ENCODE measurements at places on chromosomes 7 and 10.
A peak's percentile ranks its signal among the peaks of the same experiment; 100 is the strongest.

GRCh38 chr7:11450281-11450680, 381.7 kb downstream of the THSD7A start:
- no peak overlapping the region for H3K27ac ChIP-seq
- no peaks in the 10 kb centered on the region for H3K36me3 ChIP-seq

GRCh38 chr7:92751902-92752901, 84.2 kb downstream of the CDK6 start:
- H3K4me3 ChIP-seq: no peak overlapping the region
- no peak for DNase-seq
- H3K27me3 ChIP-seq: no peaks in the 10 kb centered on the region
- H3K4me1 ChIP-seq: peaks cover 3% of the 10 kb centered on the region
- H3K36me3 ChIP-seq: no peaks in the 10 kb centered on the region

DNA sequence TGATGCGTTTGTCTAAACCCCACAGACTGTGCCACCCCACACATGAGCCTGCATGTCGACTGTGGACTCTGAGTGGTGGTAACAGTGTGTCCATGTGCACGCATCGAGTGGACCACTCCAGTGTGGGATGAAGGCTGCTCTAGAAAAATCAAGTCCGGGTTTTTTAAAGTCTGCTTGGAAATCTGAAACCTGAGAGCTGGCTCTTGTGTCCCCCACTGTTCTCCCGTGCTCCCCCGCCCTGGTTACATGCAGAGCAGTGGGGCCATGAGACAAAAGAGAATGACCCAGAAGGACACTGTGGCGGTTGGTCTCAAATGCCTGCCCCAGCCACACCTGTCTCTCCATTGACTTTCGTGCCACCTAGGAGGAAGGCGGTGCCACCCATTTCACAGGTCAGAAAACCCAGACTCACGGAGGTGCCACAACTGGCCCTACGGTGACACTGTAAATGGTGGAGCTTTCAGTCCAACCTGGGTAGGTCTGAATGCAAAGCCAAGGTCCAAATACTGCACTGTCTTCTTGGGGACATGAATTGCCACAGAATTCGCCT, 27.3 kb upstream of the PWWP2B start:
- H3K27ac ChIP-seq: no peak overlapping the region
- H3K4me1 ChIP-seq: no peaks in the 10 kb centered on the region
- no peaks in the 10 kb centered on the region for H3K36me3 ChIP-seq
- no peaks in the 10 kb centered on the region for H3K27me3 ChIP-seq
- no peak for DNase-seq
- H3K4me3 ChIP-seq: no peak overlapping the region

DNA sequence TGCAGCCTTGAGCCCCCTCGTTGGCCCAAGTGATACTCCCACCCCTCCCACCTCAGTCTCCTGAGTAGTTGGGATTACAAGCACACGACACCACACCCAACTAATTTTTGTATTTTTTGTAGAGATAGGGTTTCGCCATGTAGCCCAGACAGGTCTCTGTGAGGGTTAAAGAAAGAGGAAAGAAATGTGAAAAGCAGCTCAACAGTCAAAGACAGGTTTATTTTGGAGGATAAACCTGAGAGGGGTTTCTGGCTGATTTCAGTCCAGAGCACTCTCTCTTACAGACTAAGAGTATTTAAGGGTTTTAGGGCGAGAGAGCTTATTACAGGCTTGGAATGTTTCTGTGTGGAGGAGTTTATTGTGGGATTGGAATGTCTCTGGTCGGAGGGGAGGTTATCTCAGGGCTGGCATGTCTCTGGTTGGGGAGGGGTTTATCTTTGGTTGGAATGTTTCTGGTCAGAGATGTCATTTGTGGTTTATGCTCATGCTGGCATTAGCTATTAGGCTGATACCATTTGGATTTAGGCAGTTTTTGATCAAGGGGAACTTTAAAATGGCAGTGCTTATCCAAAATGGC, 26.1 kb upstream of the SNX10 start:
- no peak overlapping the region for H3K4me3 ChIP-seq
- no peaks in the 10 kb centered on the region for H3K4me1 ChIP-seq
- H3K36me3 ChIP-seq: no peaks in the 10 kb centered on the region
- no peaks in the 10 kb centered on the region for H3K27me3 ChIP-seq

DNA sequence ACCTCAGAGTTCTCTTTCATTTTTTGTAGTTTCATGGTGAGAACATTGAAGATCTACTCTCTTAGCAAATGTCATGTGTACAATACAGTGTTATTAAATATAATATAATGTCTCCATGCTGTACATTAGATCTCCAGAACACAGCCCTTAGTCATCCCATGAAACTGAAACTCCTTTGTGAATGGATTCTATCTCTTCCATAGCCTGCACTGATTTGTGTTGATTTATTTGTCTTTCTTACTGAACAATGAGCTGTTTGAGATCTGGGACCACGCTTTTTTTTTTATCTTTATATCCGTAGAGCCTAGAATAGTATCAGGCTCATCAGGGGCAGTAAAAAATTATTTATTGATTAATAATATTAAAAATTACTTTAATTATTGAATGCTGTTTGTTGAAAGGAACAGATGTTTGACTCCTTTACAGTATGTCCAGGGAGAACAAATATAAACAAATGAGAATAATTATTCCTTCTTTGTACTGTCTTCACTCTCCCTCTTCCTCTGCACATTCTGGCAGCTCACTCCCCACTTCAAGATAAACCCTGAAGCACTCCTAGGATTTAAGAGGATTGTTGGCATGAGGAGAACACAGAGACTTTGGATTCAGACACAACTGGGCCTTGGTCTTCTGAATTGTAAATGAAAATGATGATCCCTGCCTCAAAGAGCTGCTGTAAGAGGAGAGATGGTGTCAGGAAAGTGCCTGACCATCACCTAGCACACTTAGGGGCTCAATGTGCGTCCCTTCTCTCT, 81.6 kb upstream of the MSRB2 start:
- H3K4me3 ChIP-seq: no peak overlapping the region
- DNase-seq: no peak
- no peaks in the 10 kb centered on the region for H3K27me3 ChIP-seq
- H3K4me1 ChIP-seq: no peaks in the 10 kb centered on the region
- H3K27ac ChIP-seq: no peak overlapping the region
- H3K36me3 ChIP-seq: no peaks in the 10 kb centered on the region

DNA sequence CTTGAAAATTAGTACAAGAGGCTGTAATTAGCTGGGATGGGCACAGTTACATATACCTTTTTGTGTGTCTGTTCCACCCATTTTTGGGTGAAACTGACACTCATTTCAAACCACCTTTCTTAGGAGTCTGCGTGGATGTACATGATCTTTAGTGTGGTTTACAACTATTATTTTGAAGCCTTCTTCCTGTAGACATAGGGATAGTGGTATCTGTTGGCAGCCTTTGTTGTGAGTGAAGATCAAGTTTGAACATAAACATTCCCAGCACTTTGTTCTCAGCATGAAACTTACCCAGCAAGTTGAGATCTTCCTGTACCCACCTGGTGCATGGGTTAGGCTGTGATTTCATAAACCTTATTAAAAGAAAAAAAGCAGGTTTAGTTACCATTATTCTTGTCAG, 2.0 kb downstream of the BAG3 start:
- no peaks in the 10 kb centered on the region for H3K36me3 ChIP-seq
- H3K4me3 ChIP-seq: no peak overlapping the region
- H3K27ac ChIP-seq: no peak overlapping the region
- DNase-seq: no peak

DNA sequence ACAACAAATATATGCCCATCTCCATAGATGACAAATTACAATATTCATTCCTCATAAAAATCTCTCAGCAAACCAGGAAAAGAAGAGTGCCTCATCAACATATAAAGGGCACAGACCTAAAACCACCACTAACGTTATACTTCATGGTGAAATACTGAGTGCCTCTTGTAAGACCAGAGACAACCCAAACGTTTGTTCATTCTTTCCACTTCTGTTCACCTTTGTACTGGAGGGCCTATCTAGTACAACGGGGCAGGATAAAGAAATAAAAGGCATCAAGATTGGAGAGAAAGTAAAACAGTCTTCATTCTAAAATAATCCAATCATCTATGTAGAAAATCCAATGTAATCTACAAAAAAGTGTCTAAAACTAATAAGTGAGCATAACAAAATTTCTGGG, 79.1 kb downstream of the LARP4B start:
- H3K27ac ChIP-seq: no peak overlapping the region
- DNase-seq: no peak
- H3K4me1 ChIP-seq: no peaks in the 10 kb centered on the region
- no peaks in the 10 kb centered on the region for H3K27me3 ChIP-seq

GRCh38 chr7:143938379-143939243, 3.6 kb downstream of the OR2F2 start:
- H3K4me1 ChIP-seq: no peaks in the 10 kb centered on the region
- no peak overlapping the region for H3K4me3 ChIP-seq
- no peaks in the 10 kb centered on the region for H3K36me3 ChIP-seq
- H3K27me3 ChIP-seq: no peaks in the 10 kb centered on the region

GRCh38 chr7:136971776-136972175, 103.3 kb downstream of the CHRM2 start:
- H3K27me3 ChIP-seq: no peaks in the 10 kb centered on the region
- no peak overlapping the region for H3K27ac ChIP-seq
- no peak overlapping the region for H3K4me3 ChIP-seq
- no peaks in the 10 kb centered on the region for H3K36me3 ChIP-seq

DNA sequence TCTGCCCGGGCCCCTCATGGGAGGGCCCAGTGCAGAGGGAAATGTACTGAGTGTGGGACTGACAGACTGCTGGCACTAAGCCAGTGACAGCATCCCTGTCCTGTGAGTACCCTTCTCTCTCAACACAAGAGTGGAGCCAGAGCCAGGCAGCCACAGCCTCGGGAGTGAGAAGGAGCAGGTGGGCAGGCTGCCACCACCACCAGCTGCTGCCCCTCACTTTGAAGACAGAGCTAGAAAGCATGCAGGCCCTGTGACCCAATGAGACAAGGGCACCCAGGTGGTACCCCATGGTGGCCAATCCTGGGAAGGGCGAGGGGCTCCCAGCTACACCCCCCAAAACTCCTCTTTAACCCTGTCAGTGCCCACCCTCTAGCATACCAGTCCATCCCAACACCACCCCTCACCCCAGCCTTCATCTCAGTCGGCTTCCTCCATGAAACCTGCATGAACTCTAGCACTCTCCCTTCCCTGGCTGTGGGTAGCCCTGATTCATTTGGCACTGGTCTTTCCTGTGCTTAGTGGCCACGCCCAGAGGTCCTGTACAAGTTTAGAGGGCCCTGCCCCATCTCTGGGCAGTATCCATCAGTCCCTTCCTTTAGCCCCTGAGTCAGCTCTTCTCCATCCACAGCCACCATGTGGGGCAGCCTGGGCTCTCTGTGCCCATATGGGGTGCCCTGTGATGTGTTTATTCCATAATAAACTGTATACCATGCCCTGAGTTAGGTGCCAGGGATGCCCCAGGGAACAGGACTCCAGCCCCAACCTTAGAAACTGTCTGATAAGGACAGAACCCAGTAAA, 207.0 kb upstream of the ZMIZ1 start:
- no peak overlapping the region for H3K4me3 ChIP-seq
- H3K36me3 ChIP-seq: no peaks in the 10 kb centered on the region
- H3K27me3 ChIP-seq: no peaks in the 10 kb centered on the region
- DNase-seq: no peak
- H3K27ac ChIP-seq: no peak overlapping the region

GRCh38 chr10:78933828-78934531, 134.8 kb upstream of the ZMIZ1 start:
- no peak overlapping the region for H3K27ac ChIP-seq
- peaks cover 2% of the 10 kb centered on the region for H3K36me3 ChIP-seq
- H3K27me3 ChIP-seq: no peaks in the 10 kb centered on the region
- no peak overlapping the region for H3K4me3 ChIP-seq

DNA sequence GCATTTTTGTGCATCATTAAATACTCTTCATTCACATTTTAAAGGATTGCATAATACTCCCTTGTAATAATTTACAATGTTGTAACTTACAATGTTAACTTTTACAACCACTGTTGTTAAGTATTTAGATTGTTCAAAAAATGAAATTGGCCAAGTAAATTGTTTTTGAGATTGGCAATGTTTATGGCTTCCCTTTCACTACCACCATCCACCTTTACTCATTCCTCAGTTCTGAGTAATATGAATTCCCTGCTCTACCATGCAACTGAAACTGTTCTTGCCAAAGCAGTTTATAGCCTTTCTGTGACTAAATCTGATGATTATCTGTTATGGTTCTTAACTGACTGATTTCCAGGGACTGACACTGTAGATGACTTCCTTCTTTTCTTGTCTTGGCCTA, 80.5 kb upstream of the TMEM106B start:
- H3K4me3 ChIP-seq: no peak overlapping the region
- peak; percentile 52 for DNase-seq
- no peaks in the 10 kb centered on the region for H3K36me3 ChIP-seq
- H3K4me1 ChIP-seq: no peaks in the 10 kb centered on the region

GRCh38 chr10:113740850-113741249, 10.6 kb upstream of the PLEKHS1 start:
- no peaks in the 10 kb centered on the region for H3K4me1 ChIP-seq
- H3K4me3 ChIP-seq: no peak overlapping the region
- no peak overlapping the region for H3K27ac ChIP-seq
- DNase-seq: no peak

DNA sequence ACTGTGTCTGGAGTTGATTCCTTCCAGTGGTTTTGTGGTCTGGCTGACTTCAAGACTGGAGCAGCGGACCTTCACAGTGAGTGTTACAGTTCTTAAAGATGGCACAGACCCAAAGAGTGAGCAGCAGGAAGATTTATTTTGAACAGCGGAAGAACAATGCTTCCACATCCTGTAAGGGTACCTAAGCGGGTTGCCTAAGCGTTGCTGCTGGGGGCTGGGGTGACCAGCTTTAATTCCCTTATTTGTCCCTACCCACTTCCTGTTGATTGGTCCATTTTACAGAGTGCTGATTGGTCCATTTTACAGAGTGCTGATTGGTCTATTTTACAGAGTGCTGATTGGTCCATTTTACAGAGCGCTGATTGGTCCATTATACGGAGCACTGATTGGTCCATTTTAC, 13.2 kb downstream of the AKR1B15 start:
- no peaks in the 10 kb centered on the region for H3K27me3 ChIP-seq
- no peak overlapping the region for H3K4me3 ChIP-seq
- no peak overlapping the region for H3K27ac ChIP-seq
- no peaks in the 10 kb centered on the region for H3K36me3 ChIP-seq

DNA sequence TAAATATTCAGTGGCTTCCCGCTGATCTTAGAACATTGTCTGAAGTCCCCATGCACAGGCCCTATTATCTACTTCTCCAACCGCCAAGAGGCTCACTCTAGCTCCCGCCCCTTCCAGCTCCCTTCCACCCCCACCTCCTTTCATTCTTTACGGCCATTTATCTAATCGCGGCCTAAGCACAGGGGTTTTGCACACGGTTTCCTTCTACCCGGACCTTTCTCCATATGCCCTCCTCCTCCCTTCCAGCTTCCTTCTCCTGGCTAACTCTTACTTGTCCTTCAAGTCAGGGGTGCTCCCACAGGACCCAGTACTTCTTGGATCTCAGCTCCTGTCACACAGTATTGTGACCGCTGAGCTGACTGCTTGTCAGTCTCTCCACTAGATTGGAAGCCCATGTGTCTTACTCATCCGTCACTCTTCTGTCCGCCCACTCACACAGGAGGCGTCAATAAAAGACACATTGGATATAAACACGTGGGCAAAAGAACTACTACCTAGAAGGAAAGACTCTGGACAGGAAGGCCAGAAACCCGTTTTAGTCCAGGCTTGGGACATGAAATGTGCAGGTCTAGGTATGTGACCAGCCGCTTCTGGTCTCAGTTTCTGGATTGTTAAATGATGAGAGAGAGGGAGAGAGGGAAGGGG, 20.2 kb upstream of the HPS1 start:
- H3K27me3 ChIP-seq: no peaks in the 10 kb centered on the region
- no peaks in the 10 kb centered on the region for H3K4me1 ChIP-seq
- no peaks in the 10 kb centered on the region for H3K36me3 ChIP-seq
- H3K4me3 ChIP-seq: no peak overlapping the region
- no peak overlapping the region for H3K27ac ChIP-seq

- H3K27me3 ChIP-seq: no peaks in the 10 kb centered on the region
- no peaks in the 10 kb centered on the region for H3K4me1 ChIP-seq
- DNase-seq: no peak
These were observed 157.7 kb downstream of the PLPP4 start for GRCh38 chr10:120614680-120615079.

Measured in small intestine (tissue), 16 donors.